Mesothelial cell of epicardium (in vitro differentiated cells): ENCODE measurements at places on chromosomes 12 and 14. TPM values are rescaled to one million over a fixed set of nuclear protein-coding genes. Genes with fewer than 3 reads are reported as not detected.

Gene STAB2
- total RNA-seq = not detected in 3 replicates

Gene KRT72
- total RNA-seq = not detected in 3 replicates

Gene LHX5
- not detected in 3 replicates for total RNA-seq

Gene WNT1
- total RNA-seq = not detected in 3 replicates

Gene VASH1
- total RNA-seq = 51.2 to 57.6 TPM (median 55.5 TPM) in 3 replicates

Gene LMO3
- total RNA-seq = 0.53 to 0.69 TPM (median 0.61 TPM) in 3 replicates

Gene ORMDL2
- total RNA-seq = 24.8 to 28.3 TPM (median 26.3 TPM) in 3 replicates
